ENCODE measurements at places on chromosomes 7 and 10.

DNA sequence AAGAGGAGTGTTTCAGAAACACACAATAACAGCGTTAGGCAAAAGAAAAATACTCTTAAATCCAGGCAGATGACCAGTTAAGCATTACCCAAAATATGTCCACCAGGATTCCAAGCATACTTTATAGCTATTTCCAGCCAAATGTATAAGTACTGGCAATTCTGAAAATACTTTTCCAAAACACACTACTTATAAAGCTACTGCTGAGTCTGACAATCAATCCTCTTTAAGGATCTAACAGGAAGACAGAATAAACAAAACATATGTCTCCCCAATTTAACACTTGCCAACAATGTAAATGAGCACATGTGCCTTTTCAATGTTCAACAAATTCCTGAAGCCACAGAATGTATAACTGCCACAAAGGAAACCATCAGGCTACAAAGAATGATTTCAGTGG is 370.9 kb downstream of the SORCS1 start:
- no peak for DNase-seq

- DNase-seq: no peak
Observed at GRCh38 chr7:46942574-46942973, 639.3 kb downstream of the TNS3 start.

DNA sequence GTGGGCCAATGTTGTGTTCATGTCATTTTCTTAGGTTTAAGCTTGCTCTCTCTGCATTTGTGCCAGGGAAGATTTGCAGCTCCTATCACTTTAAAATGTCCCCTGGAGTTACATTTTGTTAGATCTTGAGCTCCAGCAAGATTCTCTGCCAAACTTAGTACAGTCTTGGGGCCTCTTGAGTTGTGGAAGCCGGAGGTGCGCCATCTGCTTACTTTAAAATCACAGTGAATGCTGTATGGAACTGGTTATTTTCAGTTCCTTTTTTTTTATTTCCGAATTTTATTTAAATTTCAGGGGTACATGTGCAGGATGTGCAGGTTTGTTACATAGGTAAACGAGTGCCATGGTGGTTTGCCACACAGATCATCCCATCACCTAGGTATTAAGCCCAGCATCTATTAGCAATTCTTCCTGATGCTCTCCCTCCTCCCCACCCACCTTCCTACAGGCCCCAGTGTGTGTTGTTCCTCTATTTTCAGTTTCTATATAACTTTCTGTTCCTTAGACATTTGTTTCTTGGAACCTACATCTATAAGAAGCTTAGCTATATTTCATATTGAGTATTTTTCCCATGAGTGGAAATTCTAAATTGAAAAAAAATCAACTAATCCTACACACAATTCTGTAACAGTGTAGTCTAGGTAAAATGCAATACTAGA is 114.4 kb upstream of the CREB5 start:
- no peak for DNase-seq

DNA sequence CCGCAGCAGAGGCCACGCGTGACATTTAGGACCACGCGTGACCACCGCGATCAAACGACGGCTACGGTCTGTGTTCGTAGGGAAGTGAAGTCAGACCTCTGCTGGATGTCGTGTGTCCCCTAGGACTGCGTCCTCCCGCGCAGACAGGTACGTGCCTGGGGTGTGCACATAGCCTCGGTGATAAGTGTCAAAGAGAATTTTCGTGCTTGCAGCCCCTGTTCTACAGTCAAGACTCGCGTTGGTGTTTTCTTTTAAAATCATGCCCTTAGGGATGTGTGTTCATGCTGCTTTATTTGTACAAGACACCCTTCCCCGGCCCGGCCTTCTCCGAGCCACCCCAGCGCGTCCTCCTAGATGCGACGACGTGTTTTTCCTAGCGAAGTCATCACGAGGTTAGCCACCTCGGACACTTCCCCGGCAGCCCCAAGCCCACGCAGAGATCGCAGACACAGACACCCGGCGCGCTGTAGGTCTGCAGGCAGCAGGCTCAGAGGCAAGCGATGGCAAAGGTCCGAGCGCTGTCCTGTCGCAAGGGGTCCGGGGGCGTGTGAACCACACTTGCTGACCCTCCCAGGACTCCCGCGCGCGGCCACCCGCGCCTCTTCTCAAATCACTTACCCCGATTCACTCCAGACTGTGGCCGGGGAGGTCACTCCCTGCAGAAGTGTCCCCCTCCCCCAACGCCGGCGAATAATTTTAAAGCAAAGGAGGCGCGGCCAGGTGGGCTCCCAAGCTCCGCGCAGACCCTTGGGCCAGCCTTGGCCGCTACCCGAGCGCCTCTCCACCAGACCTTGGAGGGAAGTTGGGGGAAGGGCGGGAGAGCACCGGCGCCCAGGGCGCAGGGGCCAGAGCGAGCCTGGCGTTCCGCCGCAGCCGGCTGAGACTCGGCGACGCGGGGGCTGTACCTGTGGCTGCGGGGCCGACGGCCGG is 552 bp downstream of the MKX start:
- no peak for DNase-seq

GRCh38 chr7:146831875-146832274 is 715.3 kb downstream of the CNTNAP2 start:
- DNase-seq: no peak

- DNase-seq: no peak
Observed at GRCh38 chr10:69744971-69745370, 56.7 kb upstream of the COL13A1 start.

DNA sequence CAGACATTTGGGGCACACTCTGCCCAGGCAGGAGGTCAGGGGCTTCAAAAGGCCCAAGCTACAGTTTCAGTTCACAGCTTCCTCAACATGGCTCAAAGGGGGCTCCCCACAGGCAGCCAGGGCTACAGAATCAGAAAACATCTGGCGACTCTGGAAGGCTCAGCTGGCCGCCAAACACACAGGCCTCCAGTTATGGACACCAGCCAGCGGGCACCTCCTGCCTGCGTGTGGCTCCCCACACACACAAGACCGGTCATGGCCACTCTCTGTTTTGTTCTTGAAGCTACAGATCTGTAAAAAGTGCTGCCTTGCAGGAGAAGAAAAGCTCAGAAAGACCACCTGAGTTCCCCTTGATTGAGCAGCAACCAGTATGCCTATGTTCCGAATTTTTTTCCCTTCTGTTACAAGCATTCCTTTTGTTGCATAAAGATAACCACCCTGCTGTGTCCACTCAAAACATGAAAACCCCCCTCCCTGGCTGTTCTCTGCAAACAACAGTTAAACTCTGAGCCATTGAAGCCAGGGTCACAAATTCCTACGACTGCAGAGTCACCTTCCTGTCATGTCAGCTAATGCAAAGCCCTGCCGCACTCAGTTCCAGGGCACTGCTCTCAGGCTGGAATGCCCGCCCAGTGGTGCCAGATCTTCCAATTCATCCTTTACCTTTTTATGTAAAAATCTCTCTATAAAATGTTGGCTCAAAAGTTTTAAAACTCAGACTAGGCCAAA is 33.6 kb downstream of the VSTM4 start:
- DNase-seq: no peak

- DNase-seq: no peak
Observed at GRCh38 chr10:8726084-8726778, 671.7 kb downstream of the GATA3 start.

DNA sequence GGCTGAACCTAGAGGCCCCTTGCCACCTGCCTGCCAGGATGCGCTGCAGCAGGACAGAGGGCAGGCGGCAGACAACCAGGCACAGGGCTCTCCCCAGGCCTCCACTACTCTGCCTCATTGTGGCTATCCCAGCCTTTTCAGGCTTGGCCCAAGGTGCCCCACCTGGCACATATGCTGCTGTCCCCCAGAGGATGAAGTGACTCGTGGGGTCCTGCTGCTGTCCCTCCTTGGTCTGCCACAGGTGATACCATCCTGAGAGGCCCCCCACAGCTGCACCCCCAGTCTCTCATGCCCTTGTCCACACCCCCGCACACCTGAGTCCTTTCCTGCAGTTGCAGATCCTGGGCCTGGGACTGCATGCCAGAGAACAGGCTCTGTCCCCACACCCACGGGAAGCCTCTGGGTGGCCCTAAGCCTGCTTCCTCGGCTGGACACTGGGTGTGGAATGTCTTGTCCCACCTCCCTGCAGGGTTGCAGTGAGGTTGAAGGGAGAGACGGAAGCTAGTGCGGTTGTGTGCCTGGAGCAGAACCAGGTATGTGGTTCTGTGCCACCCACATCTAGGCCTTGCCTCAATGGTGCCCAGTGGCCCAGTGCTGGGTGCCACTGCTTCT is 55.3 kb downstream of the RASGEF1A start:
- DNase-seq: no peak

- no peak for DNase-seq
Observed at GRCh38 chr10:82866424-82867020, 991.5 kb downstream of the NRG3 start.

DNA sequence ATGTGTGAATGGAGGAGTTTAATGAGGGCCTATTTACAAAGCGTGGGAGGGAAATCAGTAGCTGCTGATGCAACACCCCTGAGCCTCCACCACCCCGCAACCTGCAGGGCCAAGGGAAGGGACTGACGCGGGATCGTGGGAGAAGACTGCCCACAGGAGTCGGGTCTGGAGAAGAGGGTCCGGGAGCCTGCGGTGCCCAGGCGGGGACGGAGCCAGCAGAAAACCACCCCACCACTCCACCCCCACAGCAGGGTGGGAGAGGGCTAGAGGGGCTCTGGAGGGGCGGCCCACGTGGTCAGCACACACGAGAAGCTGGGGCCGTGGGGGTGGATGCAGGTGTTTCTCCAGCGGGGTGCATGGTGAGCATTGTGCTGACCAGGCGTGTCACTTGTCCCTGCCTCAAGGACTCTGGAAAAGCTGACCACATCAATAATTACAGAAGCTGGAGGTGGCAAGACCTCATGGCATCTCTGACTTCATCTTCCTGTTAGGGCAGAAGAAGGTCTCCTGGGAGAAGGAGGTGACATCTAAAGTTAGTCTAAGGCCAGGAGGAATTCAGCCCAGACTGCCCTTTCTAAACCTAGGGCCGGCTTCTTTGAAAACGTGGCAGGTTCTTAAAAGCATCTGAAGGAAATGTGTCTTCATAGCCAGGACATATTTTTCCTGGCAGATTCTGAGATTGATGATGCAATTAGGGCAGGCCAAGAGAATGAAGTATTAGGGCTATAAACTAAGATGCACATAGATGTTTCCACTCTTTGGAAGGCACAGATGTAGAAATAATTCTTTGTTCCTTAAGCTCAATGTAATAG is 150.9 kb downstream of the RGS10 start:
- no peak for DNase-seq

- DNase-seq: no peak
Observed at GRCh38 chr7:156666368-156667109, 26.0 kb downstream of the RNF32 start.

- DNase-seq: no peak
Observed at GRCh38 chr10:74104996-74105395, 45.6 kb downstream of the AP3M1 start.

GRCh38 chr7:133703547-133703946 is 423.6 kb upstream of the LRGUK start:
- no peak for DNase-seq

- no peak for DNase-seq
Observed at GRCh38 chr10:35119378-35119777, 7.3 kb upstream of the CREM start.

- DNase-seq: no peak
Observed at GRCh38 chr7:107027208-107027607, 17.3 kb upstream of the PRKAR2B start.

DNA sequence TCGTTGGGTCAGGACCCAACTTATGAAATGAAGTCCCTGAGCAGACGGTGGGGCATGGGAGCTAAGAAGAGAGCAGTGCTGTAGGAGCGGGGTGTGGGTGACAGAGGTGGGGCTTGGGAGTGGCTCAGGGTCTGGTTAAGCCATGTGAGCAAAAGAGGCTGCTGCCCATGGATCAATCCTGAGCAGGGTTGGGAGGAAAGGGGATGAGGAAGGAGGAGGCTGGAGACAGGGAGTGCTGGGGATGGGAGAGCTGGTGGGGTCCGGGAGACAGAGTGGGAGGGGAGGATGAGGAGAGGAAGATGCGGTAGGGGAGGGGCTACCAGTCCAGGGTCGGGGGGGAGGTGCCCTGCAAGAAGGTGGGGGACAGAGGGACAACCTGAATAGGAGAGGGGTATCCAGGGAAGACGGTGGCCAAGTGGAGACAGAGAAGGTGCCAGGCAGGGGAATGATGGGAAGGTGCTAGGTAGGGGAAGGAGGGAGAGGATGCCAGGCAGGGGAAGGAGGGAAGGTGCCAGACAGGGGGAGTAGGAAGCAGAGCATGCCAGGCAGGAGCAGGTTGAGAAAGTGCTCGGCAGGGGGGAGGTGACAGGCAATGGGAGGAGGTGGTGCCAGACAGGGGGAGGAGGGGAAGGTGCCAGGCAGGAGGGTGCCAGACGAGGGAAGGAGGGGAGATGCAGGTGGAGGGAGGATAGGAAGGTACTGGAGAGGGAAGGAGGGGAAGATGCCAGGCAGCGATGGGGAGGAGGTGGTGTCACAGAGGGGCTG is 27.5 kb upstream of the SMARCD3 start:
- DNase-seq: no peak

DNA sequence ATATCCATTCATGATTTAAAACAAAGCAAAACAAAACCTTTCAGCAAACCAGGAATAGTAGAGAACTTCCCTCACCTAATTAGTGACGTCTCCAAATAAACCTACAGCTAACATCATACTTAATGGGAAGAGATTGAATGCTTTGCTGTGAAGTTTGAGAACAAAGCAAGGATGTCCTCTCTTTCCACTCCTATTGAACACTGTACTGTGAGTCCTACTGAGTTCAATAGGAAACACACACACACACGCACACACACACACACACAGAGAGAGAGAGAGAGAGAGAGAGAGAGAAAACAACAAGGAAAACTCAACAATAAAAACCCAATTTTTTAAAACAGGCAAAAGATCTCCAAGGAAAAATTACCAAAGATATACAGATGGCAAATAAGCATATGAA is 32.3 kb downstream of the PODXL start:
- DNase-seq: no peak

DNA sequence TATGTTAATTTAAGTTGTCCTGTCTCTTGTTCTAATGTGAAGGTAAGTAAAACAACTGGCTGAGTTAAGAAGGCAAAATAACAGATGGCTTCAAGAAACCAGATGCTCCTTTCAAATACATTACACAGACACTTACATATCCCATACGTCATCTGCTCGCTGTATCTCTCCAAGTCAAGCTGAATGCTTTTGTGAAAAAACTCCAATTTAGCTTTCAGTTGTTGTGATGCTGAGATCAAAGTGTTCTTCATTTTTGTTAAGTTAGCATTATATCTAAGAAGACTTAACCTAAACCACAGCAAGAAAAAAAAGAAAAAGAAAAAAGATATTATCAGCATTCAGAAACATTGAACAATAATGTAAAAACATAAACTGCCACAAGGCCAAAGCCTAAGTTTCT is 18.5 kb upstream of the ERLIN1 start:
- no peak for DNase-seq

DNA sequence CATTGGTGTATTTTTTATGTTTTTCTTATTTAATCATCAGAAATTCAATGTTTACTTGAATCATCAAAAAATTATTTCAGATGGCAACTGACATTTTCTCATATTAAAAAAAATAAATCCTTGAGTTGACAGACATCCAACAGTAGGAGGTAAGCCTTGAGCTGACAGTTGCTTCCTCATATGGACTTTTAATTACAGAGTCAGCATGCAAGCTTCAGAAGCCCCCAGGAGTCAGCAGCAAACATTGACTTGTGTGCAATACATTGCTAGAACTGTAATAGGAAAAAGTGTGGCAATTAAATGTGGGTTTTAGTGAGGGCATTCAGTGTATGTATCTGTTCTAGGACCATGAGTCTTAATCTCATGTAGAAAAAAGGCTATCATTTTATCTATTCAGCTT is 62.4 kb upstream of the TAS2R16 start:
- DNase-seq: no peak

- no peak for DNase-seq
Observed at GRCh38 chr7:44935583-44935982, 43.2 kb downstream of the MYO1G start.

Measured in DMS79 treated with DMSO at 0.1 percent for 48 hours (cell line).